ENCODE measurements at places on chromosomes 1 and 21.

- DNase-seq, result peak; percentile 31
Measured at GRCh38 chr1:108570128-108570527, 10.2 kb downstream of the EEIG2 start.

GRCh38 chr1:29824025-29824424 lies 587.7 kb downstream of the PTPRU start:
- DNase-seq, result no peak

DNA sequence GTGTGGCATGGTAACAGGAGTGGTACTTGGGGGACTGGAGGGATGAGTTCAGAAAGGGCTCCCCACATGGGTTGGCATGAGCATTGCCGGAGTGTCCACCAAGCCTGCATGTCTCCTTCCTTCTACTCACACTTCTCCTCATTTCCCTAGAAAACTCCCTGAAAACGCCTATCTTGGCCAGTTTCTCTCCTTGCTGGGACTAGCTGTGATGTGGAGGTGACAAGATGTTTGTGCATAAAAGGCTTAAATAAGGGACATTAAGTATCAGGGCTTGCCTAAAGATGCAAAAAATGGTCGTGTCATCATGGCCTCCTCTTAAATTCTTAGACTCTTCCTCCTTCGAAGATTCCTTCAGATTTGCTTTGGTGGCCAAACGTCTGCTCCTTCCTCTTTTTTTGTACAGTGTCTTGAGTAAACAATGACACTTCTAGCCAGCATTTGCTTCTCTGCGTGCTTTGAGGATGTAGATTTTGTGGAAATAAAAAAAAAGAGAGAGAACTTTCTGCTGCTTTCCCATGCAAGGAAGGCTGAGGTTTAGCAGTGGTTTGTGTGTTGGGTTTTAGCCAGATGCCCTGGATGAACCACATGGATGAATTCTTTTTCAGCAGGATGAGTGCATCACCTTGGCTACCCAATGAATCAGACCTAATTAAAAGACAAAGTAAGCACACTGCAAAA lies 239.1 kb upstream of the IRF2BP2 start:
- DNase-seq, result peak; percentile 46

DNA sequence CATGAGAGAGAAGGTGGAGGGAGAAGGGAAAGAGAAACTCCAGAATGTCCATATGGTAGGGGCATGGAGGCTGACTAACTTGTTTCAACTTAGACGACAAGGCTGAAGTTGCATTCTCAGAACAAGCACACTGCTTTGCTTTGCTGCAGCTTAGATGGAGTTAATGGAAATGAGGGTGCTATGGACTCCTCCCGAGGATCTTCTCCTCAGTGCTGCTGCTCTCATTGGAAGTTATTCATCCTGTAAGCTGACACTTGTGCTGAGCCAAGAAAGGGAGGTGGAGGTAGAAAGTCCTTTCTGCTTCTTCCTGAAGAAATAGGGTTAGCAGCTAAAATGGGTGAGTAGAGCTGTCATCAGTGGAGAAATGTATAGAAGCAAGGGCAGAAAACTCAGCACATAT lies 215.3 kb downstream of the SEC16B start:
- no peak for DNase-seq

DNA sequence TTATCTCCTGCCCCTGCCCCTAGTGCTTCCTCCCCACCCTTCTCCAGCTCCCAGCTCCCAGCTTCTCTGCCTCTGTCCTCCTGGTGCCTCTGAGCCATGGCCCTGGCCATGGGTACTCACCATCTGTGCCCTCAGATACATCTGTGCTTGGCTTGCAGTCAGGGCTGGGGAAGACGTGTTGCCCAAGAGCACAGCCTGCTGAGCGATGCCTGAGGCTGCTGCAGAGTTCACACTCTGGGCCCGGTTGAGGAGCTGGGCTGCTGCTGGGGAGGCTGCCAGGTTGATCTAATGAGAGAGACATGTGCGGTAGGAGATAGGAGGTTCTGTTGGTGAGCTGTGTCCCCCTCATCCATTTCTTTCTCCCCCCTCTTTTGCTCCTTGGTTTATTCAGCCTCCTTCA lies 49.4 kb upstream of the A3GALT2 start:
- DNase-seq, result no peak

DNA sequence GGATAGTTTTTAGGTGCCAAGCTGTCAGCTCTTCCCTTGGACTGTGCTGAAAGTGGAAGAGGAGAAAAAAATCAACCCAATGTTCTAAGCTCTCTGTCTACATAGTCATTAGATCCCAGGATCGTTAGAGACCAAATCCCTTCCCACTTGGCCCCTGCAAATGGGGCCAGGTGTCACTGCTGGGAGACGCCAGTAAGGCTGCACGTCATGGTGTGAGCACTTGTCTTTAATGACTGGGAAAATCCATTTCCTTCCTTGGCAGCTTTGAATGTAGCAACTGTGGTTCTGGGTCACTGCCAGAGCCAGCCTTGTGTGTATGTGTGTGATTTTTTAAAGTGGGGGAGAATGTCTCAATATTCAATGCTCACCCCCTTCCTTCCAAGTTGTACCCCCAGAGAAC lies 59.9 kb downstream of the MAN1C1 start:
- peak; percentile 63 for DNase-seq

DNA sequence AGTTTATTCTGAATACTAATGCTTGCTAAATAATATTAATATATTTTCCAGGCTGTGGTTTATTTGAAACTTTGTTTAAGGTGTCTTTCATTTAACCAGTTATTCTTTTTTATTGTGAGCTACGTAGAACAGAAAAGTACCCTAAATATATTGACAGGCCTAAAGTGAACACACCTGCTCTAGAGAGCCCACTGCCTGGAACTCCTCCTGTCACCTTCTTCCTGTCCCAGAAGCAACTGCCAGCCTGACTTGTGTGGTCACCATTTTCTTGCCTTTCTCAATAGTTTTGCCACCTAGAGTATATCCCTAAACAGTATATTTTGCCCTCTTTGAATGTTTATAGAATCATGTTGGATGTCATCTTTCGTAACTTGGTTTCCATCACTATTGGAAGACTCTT lies 48.5 kb downstream of the SCCPDH start:
- no peak for DNase-seq
